ENCODE measurements at places on chromosomes 7 and 10.

DNA sequence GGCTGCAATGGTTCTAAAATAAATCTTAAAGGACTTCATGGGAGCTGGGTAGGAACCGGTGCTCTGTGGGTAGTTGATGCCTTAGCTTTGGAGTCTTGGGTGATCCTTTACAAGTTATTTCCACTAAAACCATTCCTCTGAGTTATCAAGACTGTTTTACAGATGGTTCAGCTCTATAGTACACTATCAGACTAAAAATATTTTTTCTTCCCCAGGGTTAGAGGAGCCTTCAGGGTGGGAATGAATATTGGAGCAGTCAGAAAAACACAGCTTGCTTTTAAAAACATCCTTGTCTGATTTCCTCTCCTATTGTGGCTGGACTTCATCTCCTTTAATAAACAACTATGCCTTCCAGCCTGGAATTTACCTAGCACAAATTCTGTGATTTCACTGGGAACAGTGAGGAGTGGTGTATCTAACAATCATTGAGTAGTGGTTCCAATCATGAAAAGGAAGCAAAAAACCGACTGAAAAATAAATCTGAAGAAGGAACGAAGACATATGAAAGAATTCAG lies 102.6 kb upstream of the AFAP1L2 start:
- DNase-seq = no peak

DNA sequence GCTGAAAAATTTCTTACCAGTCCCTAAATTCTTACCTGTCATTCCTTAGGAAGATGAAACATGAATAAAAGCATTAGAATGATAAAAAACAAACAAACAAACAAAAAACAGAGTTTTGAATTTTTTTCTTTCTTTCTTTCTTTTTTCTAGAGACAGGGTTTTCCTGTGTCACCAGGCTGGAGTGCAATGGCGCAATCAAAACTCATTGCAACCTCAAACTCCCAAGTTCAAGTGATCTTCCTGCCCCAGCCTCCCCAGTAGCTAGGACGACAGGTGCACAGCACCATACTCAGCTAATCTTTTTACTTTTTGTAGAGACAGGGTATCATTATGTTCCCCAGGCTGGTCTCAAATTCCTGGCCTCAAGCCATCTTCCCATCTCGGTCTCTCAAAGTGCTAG lies 26.5 kb downstream of the NT5C2 start:
- DNase-seq = no peak

DNA sequence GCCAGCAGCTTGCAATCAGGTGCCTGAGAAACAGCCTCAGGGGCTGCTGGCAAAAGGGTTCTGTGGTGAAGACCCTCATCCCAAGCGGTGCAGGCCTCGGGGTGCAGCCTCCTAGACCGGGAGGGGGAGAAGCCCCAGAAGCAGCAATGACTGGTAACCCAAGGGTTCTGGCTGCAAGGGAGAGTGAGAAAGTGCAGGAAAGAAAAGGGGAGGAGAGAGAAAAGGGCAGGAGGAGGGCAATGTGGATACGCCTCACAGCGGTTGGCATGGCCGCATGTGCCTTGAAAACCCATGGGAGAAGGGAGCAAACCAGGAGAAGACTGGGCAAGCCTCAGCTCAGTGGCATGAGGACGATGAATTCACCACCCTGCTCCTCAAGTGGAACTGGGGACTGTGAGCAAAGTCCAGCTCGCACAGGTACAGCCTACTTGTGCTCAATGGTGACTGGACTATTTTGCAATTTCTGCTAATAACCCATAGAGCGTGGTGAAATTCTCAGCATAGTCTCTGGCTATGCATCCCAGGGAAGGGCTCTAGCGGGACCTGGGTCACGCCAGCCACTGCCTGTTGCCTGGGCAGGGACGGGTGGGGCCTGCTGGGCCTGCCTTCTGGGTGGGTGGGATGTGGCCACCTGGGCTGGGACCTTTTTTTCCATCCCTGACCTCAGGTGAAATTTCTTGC lies 6.2 kb downstream of the CLRN3 start:
- DNase-seq = no peak

DNA sequence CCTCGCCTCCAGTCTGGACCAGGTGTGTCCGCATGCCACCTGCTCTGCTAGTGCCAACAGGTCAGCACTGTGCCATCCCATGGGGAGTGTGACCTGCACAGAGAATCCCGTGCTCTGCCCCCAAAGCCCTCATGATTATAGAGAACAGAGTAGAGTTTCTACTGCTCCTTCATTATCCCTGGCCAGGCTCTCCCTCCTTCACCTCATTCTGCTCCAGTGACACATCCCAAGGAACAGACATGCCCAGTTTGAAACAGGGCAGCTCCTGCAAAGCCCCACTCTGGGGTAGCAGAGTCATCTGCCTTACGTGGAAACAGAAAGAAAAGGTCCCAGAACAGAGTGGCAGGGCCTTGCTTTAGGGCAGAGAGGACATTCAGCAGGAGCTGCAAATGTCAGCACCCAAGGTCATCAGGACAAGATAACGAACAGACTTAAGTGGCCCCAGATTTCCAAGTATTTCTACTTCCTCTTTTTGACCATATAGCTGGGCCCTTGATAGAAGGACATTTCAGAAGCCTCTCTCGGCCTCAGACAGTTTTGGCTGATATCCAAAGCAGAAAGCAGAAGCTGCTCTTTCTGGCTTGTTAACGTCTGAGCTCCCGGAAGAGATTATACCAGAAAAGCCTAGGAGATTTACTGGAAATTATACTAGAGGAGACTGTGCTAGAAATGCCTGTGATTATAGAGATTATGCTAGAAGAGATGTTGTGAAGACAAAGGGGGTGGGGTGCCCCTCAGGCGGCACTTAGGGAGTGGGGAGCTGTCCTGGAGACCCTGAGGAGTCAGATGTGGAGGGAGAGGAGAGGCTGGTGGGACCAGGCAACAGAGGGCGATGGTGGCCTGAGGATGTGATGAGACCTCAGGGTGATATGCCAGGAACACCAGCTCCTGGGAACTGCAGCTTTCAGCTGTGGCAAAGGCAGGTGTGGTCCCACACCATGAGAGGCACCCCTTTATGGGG lies 12.6 kb downstream of the TMEM176B start:
- no peak for DNase-seq

DNA sequence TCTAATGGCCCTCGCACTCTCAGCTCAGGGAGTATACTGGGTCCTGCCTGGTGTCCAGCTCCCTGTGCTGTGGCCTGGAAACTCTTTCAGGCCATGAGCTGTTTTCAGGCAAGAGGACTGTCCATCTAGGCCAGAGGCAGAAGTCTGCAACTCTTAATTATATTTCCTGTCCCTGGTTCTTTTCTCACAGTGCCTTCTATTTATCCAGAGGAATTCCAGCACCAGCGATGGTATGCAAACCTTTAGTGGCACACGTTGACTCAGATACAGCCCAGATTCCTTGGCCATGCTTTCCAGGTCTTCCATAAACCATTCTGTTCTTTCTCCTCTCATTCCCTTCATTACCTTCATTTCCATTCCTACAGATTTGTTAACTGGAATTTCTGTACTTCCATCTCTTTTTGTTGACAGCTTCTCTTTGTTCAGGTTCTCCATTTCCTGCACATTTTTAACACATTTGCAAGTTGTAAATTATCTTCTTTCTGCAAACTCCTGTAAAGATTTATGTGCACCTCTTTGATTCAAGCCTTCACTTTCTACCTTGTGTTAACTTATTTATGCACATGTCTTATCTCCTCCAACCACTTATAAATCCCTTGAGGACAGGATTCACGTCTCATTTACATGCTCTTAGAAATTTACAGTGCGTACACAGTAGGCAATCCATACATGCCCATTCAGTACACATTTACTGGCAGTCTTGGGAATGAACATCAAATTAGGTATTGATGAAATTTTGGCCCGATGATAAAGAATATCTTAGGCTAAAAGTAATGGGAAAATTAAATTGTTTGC lies 172.1 kb downstream of the CELF2 start:
- no peak for DNase-seq

- DNase-seq = no peak
These were observed 5.5 kb upstream of the LAMB4 start for GRCh38 chr7:108135446-108136190.

GRCh38 chr7:20598459-20599309 lies 16.8 kb upstream of the ABCB5 start:
- no peak for DNase-seq

DNA sequence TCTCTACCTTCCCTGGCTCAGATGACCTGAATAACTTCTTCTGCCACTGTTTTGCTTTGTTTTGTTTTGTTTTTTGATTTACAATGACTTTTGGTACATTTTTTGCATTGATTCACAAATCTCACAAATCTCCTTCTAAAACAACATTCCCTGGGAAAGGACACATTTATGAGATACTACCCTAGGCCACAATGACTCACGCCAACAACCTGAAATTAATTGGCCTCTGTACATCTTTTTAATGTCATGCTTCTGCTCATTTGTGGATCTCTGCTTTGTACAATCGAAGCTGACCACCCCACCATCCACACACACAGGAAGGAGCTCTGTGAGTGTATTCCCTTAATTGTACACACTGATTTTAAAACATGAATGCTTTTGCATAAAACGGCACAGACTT lies 156.7 kb upstream of the PFKP start:
- DNase-seq = no peak

DNA sequence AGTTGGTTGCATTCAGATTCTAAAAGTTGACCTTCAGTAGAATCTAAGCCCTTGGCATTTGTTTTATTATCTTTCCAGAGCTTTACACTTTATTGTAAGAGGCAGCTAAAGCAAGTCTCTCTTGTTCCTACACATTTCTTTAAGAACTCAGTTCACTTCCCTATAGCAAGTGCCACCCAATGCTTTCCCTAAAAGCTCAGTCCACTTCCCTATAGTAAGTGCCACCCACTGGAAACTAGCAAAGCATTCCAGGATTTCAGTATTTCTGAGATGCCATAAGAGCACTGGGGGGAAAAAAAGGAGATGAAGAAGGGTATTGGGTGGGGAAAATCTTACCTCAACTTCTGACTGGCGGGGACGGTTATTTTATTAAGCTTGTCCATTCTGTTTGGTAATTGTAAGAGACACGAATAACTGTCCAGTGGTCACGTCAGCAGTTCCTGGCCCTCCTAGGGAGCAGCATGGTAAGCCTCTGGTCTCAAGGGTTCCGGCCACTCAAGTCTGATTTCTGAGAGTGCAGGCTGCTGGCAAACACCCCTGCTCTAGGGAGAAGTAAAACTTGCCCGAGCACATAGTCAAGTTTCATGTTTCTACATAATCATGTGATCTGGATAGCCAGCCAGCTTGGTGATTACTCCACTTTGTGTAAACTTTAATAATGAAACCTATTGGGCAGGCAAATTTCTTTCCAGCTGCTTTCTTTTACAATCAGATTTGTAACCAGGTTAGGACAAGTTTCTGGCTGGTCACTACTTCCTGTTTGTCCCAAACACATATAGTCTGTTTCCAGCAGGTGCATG lies at the start of gene BLNK:
TSS of gene BLNK (minus strand) at position 554 of the 800 bp plus-strand sequence. CDS start at position 383, 171 bp downstream.
- no peak for DNase-seq

- peak; percentile 74 for DNase-seq
These were observed 32.4 kb downstream of the WBP1L start for GRCh38 chr10:102775935-102776669.

DNA sequence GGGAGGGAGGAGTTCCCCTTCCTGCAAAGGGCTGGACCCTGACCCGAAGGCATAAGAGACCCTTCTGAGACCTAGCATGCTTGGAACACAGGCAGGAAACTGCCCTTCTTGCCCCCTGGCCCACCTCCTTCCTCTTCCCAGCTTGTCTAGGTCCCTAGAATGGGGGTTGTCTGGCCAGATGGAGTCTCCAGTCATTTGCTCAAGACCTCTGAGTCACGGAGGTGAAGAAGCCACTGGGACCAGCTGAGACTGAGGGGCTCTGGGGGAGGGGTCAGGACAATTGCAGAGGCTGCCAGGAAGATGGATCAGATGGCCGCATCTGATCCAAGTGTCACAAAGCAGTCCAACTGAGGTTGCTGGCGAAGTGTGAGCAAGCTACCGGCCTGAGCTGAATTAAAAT lies 46.2 kb downstream of the COL13A1 start:
- peak; percentile 31 for DNase-seq

DNA sequence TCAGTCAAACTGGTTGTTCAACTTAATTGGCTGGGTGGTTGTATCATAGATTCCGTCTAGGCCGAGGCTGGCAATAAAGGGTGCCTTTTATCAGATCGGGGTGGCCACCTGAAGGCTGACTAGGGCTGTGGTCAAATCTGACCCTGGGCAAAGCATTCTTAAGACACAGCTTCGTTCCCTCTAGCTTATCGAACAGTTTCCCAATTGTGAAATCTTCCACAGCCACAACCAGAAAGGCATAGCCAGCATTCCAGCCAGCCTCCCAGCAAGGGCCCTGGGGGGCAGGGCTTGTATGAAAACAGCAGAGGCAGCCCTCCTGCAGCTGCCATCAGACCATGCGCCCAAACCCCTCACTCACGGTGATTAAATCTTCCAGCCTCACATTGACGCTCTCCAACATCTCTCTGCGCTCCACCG lies 42.5 kb upstream of the TMEM213 start:
- DNase-seq = no peak

GRCh38 chr7:9100289-9100688 lies 666.9 kb downstream of the NXPH1 start:
- no peak for DNase-seq

DNA sequence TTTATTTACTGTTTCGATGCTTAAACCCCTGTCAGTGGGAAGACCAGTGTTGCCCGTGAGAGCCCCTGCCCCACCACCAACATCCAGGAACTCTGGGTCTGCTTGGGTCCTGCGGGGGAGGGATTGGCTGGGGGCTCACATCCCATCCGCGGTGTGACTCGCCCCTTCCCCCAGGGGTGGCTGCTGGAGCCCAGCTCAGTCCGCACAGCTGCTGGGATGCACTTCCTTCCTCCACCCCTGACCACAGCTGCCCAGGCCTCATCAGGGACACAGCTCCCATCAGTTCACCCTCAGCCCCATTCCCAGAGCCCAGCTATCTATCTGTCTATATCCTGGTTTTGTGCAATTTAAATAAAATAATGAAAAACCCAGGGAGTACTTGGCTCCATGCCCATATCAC lies 54.5 kb downstream of the JAKMIP3 start:
- DNase-seq = no peak

GRCh38 chr10:14163377-14164086 lies 167.2 kb downstream of the FRMD4A start:
- no peak for DNase-seq

GRCh38 chr10:60029475-60029874 lies 123.1 kb upstream of the CCDC6 start:
- DNase-seq = no peak

DNA sequence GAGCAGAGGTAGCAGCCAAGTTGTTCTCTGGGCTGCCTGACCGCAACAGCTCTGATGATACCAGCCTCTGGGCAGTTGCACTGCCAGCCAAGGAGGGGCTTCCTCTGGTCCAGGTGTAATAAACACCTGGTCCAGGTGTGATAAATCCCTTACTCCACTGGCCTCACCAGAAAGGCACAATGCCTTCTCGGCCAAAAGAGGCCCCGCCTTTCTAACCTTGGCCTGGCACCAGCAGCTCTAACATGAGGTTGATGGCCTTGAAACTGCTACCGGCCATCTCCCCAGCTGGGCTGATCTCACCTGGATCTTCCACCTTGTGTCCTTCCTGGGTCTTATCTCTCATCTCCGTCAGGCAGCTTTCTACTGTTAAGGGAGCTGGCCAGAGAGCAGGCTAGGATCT lies 45.5 kb upstream of the PDZD8 start:
- no peak for DNase-seq

GRCh38 chr7:87426160-87426559 lies 49.3 kb downstream of the ABCB4 start:
- no peak for DNase-seq

Data from SJSA1 (cell line).